Right cardiac atrium (tissue), 5 donors: ENCODE measurements at places on chromosomes 2 and 18. TPM values are rescaled to one million over a fixed set of nuclear protein-coding genes. Genes with fewer than 3 reads are reported as not detected.

- no peak for DNase-seq
These were observed 141.5 kb downstream of the ZNF516 start for GRCh38 chr18:76353500-76353899.

The ANKRD30B gene
- total RNA-seq, result not detected

DNA sequence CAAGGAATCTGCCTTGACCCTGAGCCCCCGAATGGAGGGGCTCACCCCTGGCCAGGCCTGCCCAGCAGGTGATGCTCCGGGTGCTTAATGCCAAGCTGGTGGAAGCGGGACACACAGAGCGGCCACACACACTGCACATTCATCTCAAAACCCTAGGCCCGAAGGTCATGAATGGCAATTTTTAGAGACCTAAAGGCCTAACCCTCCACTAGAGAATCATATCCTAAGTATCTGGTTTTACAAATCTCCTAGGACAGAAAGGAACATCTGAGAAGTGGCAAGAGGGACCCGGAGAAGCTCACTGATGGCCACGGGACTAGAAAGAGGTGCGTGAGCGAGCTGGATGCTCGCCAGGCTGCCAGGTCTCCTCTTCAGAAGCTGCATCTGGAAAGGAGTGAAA is 38.3 kb downstream of the ST3GAL5 start:
- DNase-seq, result no peak

DNA sequence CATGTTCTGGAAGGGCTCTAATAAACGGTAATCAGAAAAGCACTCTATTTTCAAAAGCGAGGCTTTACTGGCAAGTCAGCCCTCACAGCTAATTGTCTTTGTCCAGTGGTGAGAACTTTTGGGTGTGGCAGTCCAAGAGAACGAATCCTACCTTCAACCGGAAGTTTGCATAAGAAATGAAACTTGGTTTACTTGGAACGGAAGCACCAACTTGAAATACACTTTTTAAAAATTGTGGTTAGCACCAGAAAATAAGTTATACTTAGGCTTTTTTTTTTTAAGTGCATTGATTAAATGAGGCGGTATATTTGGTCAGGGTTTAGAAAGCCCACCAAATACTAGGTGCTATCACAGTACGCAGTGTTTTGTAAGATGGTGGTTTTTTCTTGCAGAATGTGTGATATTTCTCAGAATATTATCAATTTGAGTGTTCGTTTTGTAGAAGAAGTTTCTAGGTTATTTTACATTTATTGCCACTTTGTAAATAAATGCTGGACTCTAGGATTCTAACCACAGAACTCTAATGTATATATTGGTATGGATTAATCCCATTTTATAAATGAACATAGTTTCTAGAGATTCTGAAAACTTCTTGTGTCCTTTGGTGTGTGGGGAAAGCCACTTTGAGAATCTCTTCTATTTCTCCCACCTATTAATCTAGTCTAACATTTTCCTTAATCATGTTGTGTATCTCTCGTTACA is 1.2 kb downstream of the MYL12A start:
- no peak for DNase-seq

DNA sequence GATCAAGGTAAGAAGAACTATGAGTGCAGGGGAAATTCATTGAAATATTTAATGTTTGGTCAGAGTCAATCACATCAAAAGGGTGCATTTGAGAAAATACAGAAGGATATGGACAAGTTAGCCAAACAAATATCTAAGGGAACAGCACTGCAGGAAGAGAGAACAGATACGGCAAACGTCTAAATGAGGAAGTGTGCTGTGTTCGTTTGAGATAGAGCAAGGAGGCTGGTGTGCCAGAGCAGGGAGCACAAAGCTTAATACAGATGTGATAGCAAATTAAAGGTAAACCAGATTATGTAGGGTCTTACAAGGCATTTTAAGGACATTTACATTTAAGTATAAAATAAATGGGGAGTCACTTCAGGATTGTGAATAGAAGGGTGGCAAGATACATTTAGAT is 241.3 kb upstream of the ZNF804A start:
- no peak for DNase-seq

DNA sequence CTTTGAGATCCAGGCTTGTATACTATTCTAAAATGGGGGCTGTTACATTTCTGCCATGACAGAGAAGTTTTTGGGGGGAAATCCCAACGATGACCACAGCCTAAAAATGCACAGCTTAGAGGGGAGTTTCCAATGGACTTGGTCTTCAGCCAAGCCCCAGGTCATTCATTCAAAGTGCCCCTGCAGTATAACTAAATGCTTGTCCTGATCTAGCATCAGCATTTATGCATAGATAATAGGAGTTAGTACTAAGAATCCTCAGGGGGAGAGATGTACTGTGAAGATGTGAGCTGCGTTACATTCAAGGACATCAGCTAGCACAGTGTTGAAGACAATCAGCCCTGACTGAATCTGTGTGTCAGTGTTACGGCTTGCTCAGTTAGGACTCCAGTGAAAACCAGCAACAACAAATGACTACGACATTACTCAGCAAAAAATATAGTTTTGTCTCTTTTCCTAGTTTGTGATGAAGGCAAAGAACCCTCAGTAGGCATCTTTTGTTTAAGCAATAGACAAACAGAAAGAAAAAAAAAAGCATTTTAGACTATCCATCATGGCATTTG is 160.9 kb downstream of the ZEB2 start:
- no peak for DNase-seq

- DNase-seq, result no peak
These were observed 20.8 kb upstream of the PUM2 start for GRCh38 chr2:20371323-20372025.

GRCh38 chr2:43448011-43448821 is 147.6 kb downstream of the THADA start:
- no peak for DNase-seq

DNA sequence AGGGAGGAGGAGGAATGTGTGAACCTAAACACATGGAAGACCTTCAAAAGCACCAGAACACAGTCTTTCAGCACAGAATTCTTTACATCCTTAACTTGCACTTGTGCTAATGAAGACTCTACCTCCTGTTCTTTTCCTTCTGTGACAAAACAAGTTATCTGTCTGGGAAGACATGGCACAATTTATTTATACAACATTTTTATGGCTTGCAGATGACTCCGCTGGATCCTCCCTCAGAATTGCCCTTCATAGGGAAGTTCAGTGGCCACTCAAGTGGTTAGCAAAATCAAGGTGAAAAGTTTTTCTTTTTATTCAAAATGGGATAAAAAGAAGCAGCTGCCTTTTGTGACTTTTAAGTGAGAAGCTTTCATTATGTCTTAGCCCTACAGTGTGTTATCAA is 21.4 kb downstream of the BCL2L11 start:
- no peak for DNase-seq

DNA sequence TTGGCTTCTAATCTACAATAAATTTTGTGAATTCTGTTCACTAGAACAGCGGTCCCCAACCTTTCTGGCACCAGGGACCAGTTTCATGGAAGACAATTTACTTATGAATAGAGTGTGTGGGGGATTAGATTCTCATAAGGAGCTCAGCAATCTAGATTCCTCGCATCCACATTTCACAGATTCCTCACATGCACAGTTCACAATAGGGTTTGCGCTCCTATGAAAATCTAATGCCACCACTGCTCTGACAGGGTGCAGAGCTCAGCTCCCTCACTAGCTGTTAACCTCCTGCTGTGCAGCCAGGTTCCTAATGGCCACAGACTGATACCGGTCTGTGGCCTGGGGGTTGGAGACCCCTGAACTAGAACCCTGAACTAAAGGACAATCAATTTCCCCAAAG is 1568.6 kb upstream of the NXPH2 start:
- no peak for DNase-seq

The DNAJC5G gene
- 1.3 TPM for total RNA-seq

- DNase-seq, result no peak
These were observed 5.4 kb downstream of the IMMT start for GRCh38 chr2:86189782-86190416.
